Adipocyte (in vitro differentiated cells): ENCODE measurements at places on chromosomes 4 and X.
A peak's percentile ranks its signal among the peaks of the same experiment; 100 is the strongest.

DNA sequence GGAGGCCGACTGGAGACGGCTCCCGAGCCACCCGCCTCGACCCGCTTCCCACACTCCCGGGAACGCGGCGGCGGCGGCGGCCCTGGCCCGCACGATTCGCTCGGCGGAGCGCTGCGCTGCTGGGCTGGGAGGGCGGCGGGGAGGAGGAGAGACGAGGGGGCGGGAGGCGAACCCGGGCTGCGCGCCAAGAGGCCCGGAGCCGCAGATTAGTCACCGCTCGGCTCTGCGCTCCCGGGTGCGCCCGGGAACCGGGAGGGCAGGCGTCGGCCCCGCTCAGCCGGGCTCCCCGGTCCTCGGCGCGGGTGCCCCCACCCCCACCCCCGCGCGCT is 11.2 kb upstream of the BCOR start:
- DNase-seq: peak; percentile 88

GRCh38 chr4:110109455-110109854 is 89.0 kb downstream of the ELOVL6 start:
- DNase-seq: peak; percentile 42

DNA sequence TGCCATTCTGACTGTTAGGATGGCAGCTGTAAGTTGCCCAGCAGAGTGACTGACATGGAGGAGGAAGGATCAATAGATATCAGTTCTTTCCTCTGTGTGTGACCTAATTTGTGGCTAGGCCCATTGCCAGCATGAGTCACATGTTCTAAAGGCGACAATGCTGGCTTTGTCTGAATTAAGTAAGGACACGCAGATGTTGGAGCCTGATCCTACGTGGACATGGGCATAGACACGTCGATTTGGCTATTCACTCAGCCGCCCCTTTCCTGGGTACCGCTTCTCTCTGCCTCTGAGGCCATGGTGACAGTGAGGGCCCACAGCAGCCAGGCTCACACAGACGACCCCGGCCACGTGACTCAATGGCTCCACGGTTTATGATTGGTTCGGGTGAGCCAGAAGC is 16.3 kb downstream of the PROM1 start:
- no peak for DNase-seq

- peak; percentile 92 for DNase-seq
Measured at GRCh38 chr4:139740531-139741041, 75.0 kb downstream of the MGST2 start.

- no peak for DNase-seq
Measured at GRCh38 chrX:155188786-155189185, 27.5 kb upstream of the VBP1 start.

GRCh38 chr4:186593587-186593973 is 38.2 kb upstream of the MTNR1A start:
- DNase-seq: no peak

DNA sequence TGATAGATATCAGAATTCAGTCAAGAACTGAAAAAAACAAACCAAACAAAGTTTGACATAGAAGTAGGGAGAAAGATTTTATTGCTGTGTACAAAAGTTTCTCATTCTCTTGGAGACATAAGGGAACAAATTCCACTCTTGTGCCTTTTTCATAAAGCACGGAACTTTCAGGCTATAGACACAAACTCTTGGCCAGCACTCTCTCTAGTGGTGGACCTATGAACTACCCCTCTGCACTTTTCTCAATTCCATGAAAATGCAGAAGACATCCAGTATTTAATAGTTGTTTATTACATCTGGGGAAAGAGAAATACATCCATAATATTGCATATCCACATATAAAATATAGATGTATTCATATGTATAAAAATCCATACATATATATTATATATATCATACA is 291.6 kb upstream of the HS3ST1 start:
- DNase-seq: peak; percentile 81

GRCh38 chr4:117302226-117302625 is 216.8 kb upstream of the TRAM1L1 start:
- no peak for DNase-seq

DNA sequence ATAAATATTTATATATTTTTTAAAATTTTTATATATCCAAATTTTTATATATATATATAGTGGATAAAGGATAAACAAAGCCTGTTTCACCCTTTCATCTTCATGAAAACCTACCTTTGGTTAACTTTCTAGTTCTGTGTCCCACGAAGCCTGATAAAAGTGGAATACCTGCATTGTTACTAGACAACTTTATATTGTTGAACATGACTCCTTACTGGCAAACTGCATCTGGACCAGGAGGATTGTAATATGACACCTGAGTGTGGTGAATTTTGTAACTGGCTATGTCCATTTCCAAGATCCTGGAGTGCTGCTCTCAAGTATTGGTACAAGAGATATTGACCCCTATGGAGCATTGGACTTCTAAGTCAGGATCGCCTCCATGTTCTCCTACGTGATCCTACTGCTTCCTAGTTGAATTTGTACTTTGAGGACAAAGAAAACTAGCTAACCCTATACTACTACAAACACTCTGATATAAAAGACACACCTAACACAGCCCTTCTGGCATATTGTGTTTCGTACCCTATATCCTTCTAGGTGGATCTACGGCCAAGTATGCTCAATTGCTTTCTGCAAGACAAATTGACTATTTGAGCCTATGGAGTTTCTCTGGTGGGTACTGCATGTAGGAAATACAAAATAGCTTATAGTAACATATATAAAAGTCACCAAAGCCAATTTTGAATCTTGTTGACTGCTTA is 61.3 kb upstream of the PRRG1 start:
- DNase-seq: no peak

GRCh38 chr4:968221-968620 is 5.1 kb downstream of the DGKQ start:
- no peak for DNase-seq

DNA sequence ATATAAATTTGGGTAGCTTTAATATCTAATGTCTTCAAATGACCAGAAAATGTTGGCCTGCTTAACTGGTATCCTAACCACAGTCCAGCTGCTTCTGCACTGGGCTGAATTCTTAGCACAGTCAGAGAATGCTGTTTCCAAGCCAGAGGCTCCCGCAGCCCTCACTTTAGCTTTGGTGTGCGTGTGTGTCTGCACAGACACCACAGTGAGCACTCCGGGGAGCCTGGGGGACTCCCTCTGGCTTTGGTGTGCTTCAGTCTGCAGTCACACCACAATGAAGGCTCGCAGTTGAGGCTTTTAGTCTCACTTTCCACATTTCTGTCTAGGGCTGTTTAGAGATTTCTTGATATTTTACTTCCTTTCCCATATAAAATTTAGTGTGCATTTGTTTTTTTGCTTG is 53.6 kb downstream of the APOO start:
- no peak for DNase-seq

GRCh38 chr4:39635023-39635422 is 3.6 kb downstream of the SMIM14 start:
- peak; percentile 24 for DNase-seq

DNA sequence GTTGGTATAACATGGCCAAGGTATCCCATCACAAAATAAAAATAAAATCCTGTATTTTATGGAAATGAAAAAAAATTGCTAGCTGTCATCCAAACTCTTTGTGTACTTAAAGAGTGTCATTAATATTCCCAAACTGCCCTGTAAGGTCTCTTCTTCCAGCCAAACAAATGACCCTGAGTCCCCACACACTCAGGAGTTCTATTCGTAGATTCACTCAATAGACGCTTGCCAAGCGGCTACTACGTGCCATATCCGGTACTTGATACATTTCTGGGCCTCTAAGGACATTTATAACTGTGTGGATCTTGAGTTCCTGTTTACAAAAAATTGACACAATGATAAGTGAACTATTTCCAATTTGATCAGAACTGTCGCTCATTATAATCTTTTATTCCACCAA is 245.1 kb downstream of the SCFD2 start:
- no peak for DNase-seq

GRCh38 chr4:20462426-20463175 is 210.9 kb downstream of the SLIT2 start:
- DNase-seq: peak; percentile 16

DNA sequence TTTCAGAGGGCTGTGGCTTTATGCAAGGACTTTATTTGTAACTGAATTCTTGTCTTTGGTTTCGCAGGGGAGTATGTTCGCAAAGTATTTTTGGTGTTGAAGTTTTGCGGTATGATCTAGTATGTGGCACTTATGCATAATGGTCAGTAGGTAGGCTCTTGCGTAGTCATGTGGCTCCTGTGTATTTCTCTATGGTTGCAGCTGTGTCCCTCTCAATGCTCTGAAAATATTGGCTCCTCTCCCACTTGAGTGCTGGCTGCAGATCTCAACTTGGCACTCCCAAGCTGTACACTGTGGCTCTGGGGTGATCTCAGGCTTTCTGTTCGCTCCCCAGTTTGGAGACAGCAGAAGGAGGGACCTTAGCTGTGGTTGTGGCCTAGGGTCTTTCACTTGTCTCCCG is 24.8 kb downstream of the ARMCX5 start:
- no peak for DNase-seq

- DNase-seq: peak; percentile 50
Measured at GRCh38 chr4:186829740-186830449, 106.2 kb upstream of the FAT1 start.

DNA sequence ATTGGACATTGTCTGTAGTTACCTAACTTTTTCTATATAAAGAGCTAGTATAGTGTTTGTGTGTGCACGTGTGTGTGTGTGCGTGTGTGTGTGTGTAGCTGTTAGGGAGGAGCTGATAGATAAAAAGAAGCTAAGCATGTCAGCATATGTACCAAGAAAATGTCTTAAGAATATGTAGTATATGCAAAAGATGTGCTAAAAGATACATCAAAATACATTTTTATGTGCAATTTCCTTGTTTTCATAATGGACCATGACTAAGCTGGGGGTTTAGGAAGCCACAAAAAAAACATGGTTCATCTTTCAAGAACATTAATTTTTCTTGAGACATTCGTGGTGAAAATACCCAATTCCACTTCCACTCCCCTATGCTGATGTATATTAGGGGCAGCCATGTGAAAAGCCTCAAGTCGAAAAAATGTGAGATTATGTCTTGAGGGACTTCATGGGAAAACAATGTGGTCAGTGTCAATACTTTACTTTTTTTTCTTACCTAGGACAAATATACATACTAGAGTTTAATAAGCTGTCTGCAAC is 1599.7 kb downstream of the ARAP2 start:
- DNase-seq: no peak

GRCh38 chrX:123291623-123292022 is 107.5 kb downstream of the GRIA3 start:
- no peak for DNase-seq

DNA sequence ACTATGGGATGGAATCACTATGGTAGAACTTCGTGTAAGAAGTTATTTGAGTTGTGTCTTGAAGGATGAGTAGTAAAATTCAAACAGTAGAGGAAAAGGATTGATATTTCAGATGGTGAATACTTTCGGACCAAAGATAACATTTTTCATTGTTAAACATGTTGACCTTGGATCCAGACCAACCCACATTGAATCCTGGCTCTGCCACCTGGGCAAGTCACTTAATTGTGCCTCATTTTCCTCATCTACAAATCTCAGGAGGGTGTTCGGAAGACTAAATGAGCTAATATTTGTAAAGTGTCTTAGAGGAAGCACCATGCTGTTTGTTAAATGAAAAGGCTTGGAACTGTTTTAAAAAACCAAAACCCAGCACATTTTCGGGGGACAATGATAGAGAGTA is 1.4 kb upstream of the AIFM1 start:
- DNase-seq: no peak

GRCh38 chr4:36237366-36238313 is 6.7 kb downstream of the ARAP2 start:
- no peak for DNase-seq

DNA sequence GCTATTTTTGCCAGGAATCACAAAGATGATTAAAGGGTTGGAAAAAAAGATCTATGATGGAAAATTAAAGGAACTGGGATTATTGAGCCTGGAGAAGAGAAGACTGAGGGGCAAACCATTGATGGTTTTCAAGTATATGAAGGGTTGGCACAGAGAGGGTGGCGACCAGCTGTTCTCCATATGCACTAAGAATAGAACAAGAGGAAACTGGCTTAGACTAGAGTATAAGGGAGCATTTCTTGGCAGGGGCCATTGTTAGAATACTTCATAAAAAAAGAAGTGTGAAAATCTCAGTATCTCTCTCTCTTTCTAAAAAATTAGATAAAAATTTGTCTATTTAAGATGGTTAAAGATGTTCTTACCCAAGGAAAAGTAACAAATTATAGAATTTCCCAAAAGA is 75.1 kb downstream of the NPNT start:
- DNase-seq: no peak

DNA sequence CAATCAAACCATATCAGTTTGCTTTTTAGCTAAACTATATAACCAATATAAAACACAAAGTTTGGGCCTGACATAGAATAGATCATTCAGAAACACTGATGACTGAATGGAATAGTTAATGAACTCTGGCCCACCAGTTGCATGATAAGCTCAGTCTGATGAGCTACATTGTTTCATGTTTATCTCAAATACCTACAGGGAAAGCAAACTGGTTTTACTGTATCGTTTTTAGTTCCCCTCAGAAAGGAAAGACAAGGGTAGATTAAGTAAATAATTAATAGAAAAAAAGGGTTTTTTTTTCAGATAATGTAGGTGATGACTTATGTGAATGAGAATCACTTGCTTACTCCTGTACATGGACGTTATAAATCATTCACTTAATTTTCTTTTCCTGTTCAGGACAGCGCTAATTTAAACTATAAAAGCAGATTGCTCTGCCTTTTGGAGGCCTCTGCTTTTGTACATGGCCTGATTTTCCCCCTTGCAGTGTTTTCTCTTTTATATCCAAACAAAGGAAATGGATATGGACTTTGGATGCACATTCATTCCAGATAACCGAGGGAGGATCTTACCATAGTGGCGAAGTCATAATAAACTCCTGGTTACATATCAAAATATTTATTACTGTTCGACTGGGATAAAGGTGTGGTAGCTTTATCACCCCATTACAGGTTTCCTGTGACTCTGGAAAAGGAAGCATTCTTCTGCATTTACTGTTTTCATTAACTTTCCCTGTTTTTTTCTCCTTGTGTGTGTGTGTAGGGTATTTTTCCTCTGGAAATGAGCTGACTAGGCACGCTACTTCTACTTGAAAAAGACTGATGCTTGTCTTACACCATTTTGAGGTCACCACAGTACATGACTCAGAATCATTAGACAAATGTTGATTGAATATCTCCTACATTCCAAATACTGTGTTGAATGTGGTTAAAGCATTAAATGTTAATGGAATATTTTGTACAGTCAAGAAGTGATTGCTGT is 373.1 kb upstream of the HS3ST1 start:
- DNase-seq: no peak

GRCh38 chr4:79864500-79865200 is 208.4 kb downstream of the ANTXR2 start:
- no peak for DNase-seq

GRCh38 chrX:9902656-9903055 is 64.5 kb upstream of the CLDN34 start:
- DNase-seq: peak; percentile 53

DNA sequence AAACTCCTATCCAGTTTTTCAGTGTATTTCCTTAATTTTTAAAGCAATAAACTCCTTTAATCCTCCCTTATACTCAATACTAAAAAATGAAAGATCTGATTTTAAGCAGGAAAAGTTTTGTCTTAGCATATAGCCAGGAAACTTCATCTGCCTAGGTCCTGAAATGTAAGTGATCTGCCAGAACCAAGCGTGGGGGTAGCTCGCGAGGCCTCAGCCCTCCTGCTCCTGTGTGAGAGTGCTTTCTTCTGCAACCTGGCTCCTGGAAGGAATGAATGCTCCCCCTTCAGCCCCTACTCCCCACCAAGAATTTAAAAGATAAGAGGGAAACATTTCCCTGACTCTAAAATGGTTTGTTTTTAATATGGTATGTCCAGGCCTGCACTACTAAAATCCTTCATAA is 160.1 kb downstream of the CBR4 start:
- DNase-seq: no peak
